ENCODE measurements at places on chromosomes 2 and 18.

- no peaks in the 10 kb centered on the region for H3K27me3 ChIP-seq
- no peak overlapping the region for H3K4me3 ChIP-seq
- DNase-seq = no peak
Observed at GRCh38 chr2:13005761-13006335, 289.1 kb downstream of the TRIB2 start.

- no peaks in the 10 kb centered on the region for H3K36me3 ChIP-seq
- H3K27ac ChIP-seq = no peak overlapping the region
- no peaks in the 10 kb centered on the region for H3K27me3 ChIP-seq
Observed at GRCh38 chr2:65880436-65880835, 448.0 kb upstream of the SPRED2 start.

- H3K27me3 ChIP-seq = no peaks in the 10 kb centered on the region
- no peaks in the 10 kb centered on the region for H3K36me3 ChIP-seq
- DNase-seq = no peak
- H3K4me3 ChIP-seq = no peak overlapping the region
- peaks cover 9% of the 10 kb centered on the region for H3K4me1 ChIP-seq
- H3K27ac ChIP-seq = no peak overlapping the region
Observed at GRCh38 chr2:200174433-200175216, 131.9 kb upstream of the SPATS2L start.

DNA sequence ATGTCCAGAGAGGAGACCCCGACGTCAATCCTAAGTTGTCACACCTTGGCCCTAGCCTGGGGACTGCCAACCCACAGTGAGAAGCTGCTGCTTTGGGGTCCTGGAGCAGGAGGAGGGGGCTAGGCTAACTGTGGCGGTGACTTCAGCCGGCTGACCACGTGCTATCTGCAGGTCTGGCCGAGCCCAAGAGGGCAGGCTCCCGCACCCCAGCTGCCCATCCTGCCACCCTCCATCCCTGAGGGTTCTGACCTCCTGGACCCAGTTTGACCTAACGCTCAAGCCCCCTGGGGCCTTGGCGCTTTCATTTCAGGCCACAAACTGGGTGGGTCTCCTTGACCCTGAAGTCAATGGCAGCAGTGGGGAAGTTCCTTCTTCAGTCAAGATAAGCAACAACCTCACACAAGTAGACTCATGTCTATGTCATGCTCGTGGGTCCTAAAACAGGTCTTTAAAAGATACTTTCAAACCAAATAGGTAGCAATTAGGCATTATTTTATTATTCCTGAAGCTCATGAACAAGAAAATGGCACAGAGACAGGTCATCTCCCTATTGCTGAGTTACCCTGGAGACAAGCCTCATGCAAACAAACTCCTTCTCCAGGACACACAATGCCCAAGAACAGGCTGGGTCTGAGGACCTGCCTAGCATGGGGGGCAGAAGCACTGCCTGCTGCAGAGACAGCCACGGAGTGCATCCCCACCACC is 2.3 kb downstream of the HES6 start:
- no peaks in the 10 kb centered on the region for H3K27me3 ChIP-seq
- no peaks in the 10 kb centered on the region for H3K36me3 ChIP-seq
- H3K4me3 ChIP-seq = no peak overlapping the region
- DNase-seq = no peak
- H3K27ac ChIP-seq = no peak overlapping the region

GRCh38 chr2:38284971-38285370 is 92.1 kb downstream of the ATL2 start:
- DNase-seq = no peak
- no peaks in the 10 kb centered on the region for H3K36me3 ChIP-seq
- no peak overlapping the region for H3K27ac ChIP-seq
- H3K27me3 ChIP-seq = peaks cover 2% of the 10 kb centered on the region
- no peaks in the 10 kb centered on the region for H3K4me1 ChIP-seq

DNA sequence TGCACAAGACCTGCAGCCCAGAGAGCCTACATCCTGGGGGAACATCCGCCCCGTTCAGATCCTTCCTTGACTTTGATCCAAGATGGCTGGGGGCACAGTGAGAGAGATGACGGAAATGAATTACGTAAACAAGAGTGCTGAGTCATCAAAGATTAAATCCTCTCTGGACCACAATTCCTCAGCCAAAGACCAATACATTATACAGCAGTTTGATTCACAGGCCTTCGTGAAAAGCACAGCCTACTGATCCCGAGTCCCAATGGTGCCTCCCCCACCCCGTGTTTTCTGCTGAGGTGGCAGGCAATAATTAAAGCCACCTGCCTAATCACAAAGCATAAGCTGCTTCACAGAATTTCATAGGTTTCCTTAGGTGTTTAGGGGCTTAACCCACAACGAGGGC is 43.0 kb downstream of the MYO5B start:
- no peaks in the 10 kb centered on the region for H3K27me3 ChIP-seq
- no peak overlapping the region for H3K27ac ChIP-seq
- H3K36me3 ChIP-seq = no peaks in the 10 kb centered on the region
- DNase-seq = no peak
- H3K4me1 ChIP-seq = no peaks in the 10 kb centered on the region

Data from gastrocnemius medialis (tissue), 4 donors.